ENCODE measurements at places on chromosomes 1 and 21.

DNA sequence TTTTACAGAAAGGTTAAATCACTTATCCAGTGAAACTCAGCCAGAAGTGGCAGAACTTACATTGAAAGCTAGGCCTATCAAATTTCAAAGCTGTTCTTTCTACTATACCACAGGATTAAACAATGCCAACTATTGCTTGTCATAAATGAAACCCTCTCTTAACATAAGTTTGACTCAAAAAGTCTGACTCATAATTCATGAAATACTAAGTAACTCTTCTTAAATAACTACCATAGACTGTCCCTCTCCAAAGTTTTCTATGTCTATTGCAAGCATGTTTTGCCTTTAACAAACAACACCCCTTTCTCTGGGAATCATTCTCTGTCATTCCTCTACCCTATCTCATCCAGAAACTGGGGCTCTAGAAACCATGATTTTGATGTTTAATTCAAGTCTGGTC lies 109.5 kb upstream of the UBE2U start:
- DNase-seq, result peak; percentile 65

GRCh38 chr1:212035835-212036605 lies 472 bp downstream of the DTL start:
- no peak for DNase-seq

GRCh38 chr1:224497714-224498573 lies 63.3 kb upstream of the WDR26 start:
- peak; percentile 82 for DNase-seq

DNA sequence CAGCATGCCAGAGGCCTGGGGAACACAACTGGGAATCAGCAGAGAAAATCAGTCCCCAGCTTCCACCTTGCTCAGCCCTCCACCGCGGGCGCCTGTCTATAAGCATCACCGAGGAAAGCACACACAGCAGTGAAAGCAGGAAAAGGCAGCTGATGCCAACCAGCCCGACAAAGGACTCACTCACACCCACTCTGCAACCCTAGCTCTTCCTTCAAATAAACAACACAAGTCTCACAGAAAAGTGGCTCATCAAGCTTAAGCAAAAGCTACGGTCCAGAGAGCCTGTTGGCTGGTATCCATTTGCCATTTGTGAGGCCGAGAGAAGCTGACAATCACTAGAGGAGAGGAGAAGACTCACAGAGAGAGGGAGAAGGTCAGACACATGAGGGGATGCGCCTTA lies 27.1 kb downstream of the MRAP start:
- no peak for DNase-seq
